ENCODE measurements at places on chromosomes 2 and 18.
A peak's percentile ranks its signal among the peaks of the same experiment; 100 is the strongest.

- DNase-seq, result no peak
These were observed 84.6 kb downstream of the TMEM237 start for GRCh38 chr2:201558665-201559064.

DNA sequence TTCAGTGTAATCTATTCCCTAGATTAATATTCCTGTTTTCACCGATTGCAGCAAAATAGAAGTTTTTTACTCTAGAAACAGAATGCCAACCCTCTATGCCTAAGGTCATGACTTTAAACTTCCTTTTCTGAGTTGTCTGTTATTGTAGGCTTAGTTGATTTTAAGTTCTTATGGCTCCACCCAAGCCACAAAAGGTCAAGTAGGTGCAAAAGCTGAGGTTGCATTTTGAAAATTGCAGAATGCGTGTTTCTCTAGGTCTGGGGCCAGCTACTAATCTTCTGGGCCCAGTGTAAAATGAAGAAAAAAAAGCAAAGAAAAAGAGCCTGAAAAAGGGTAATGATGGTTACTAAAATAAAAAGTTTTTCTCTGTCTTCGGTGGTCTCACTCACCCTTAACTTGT lies 635.7 kb upstream of the FAM98A start:
- DNase-seq, result no peak

DNA sequence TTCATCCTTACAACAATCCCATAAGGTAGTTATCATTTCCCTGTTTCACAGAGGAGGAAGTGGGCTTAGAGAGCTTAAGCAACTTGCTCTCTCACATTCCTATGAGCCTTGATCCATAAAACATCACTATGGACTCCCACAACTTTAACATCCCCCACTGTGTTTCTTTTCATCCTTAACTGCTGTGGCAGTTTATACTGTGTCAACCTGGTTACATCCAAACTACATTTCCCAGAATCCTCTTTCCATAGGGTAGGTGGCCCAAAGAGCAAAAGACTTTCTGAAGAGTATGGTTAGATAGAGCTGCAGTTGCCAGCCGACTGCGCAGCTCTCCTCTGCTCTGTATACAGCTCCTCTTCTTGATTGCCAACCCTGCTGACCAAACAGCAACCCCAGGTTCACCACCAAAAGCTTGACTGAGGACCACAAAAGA lies 22.5 kb downstream of the MAP3K2 start:
- peak; percentile 40 for DNase-seq

- DNase-seq, result peak; percentile 59
These were observed 78.0 kb upstream of the TANC1 start for GRCh38 chr2:158890296-158890905.

DNA sequence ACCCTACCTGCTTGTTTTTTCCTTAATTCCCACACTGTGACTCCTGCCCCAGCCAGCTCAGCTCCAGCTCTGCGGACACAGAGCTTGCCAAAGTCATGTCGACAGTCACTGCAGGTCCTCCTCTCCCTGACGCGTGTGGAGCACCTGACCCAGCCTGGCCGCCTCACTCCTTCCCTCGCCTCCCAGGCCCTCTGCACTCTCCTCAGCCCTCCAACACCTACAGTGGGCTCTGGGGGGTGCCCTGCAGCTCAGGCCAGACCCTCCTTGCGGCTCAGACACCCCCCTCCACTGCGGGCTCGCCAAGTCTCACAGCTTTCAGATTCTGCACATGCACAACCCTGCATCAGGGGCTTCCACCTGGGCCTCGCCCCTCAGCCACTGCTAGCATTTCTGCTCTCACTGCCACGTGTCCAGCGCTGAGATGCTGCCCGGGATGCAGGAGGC lies 68.3 kb downstream of the NDUFA10 start:
- no peak for DNase-seq

- peak; percentile 51 for DNase-seq
These were observed 52.1 kb downstream of the PSTPIP2 start for GRCh38 chr18:46019936-46020335.

DNA sequence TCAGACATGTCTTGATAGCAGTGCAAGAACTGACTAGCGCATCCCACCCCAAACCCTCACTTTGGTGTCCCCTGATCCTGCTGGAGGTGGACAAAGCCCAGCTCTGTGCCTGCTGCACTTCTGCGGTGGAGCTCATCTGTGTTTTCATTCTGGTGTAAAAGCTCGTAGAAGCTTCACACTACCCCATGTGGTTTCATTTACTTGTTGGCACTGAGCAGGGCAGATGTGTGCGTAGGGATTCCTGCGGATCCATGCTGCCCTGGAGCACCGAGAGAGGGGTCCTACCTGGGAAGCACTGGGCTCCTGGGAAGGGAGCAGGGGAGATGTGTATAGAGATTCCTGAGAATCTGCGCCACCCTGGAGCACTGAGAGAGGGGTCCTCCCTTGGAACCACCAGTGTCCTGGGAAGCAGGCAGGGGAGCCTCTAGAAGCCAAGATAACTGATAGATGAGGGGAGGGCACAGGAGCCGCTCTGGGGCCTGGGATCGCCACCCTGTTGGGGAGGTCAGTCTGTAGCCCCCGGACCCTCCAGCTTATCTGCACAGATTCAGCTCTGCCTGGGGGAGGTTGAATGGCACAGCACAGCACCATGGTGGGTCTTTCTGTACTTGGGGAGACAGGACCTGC lies 106.9 kb upstream of the OTOS start:
- DNase-seq, result no peak

- DNase-seq, result no peak
These were observed 161.9 kb upstream of the SIX2 start for GRCh38 chr2:45171136-45171501.

GRCh38 chr18:31045599-31045998 lies 3.1 kb upstream of the DSC3 start:
- DNase-seq, result no peak

DNA sequence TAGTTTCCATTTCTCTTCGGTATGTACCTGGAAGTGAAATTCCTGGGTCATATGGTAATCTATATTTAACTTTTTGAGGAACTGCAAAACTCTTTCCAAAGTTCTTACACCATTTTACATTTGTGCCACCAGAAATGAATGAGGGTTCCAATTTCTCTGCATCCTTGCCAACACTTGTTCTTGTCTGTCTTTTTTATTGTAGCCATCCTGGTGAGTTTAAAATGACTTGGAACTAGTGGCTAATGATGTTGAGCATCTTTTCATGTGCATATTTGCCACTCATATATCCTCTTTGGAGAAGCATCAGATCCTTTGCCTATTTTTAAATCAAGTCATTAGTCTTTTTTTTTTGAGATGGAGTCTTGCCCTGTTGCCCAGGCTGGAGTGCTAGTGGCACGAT lies 59.4 kb downstream of the MALT1 start:
- DNase-seq, result no peak

GRCh38 chr18:50724751-50725151 lies 95.1 kb downstream of the MRO start:
- no peak for DNase-seq

DNA sequence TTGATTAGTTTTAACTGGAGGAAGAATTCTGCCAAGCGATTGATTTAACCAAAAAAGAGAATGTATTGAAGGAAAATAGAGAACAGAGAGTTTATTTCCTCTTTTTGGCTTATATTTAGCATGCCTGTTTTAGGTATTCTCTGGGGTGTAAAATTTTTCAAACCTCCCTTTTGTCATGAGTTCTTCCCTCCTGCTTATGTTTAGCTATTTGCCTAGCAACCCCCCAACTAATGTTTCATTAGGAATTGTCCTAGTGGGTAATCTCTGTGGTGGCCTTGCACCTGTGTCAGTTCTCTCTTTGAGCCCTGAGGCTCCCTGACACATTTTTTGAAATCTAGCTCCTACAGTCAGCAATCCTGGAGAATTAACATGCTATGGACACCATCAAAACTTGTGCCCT lies 12.5 kb upstream of the REG1B start:
- no peak for DNase-seq

DNA sequence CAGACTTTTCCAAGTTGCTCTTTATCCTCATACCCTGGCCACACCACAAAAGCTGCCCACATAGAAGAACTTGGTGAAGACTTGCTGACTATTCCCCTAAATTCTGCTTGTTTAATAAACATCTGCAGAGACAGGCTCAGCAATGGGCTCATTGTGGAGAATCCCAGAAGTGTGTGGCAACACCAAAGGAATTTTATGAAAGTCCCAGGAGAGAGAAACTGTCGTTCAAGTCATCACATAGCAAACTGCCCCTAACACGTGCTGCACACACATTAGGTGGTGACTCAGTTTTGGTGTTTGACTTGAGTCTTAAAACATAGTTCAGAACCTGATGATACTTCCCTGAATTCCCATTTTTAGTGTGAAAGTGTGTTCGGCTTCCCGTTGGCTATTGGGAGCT lies 38.6 kb downstream of the CYP1B1 start:
- DNase-seq, result peak; percentile 76

GRCh38 chr2:138742441-138743057 lies 37.6 kb downstream of the NXPH2 start:
- no peak for DNase-seq

DNA sequence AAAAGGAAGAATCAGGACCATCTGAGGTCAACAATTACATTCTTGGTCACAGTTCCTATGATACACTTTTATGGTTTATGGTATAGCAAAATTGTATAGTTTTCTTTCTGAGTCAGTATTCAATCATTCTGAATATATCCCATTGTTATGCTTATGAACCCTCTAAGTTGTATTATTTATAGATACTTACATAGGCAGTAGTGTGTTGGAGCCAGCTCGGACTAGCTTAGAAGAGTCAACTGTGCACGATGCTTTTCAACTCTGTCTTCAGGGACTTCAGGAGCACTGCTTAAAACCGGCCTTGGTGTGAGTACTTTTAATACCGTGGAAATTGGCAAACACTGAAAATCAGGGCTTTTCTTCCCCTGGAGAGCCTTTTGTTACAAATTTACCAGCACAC lies 215.7 kb downstream of the IKZF2 start:
- no peak for DNase-seq
